Fibroblast of pulmonary artery (primary cell): ENCODE measurements at places on chromosomes 7 and 10.

DNA sequence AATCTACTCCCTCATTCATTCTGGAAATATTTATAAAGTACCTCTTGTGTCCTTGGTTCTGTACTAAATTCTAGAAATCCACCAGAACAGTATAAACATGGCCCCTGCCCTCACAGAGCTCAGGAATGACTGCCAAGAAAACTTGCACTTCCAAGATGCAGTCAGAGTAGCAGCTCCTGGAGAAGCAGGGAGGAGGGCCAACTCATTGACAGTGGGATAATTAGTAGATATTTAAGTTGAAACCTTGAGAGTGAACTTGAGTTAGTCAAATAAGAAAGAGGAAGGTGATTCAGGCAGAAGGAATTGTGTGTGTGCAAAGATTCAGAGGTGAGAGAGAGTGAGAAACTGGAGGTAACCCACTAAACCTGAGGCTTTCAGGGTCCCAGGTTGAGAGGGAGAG lies 182.2 kb upstream of the INHBA start:
- DNase-seq, result peak; percentile 31

DNA sequence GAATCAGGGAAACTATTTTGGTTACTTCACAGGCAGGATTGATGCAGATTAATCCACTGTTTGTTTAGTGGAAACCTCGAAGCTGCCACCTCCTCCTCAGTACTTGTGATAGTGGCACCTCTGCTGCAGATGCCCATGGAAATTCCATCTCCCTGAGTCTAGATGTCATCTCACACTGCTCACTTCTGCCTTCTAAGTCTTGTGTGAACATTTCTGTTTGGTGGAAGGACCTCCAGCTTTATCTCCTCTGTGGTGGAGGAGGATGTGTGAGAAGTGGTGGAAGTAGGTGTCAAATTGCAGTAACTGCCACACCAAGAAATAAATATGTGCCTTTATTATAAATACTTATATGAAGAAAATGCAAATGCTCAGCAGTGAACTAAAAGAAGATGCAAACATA lies 25.8 kb upstream of the GPR141 start:
- DNase-seq, result no peak

- DNase-seq, result no peak
Observed at GRCh38 chr10:88066319-88066718, 202.9 kb downstream of the PTEN start.

DNA sequence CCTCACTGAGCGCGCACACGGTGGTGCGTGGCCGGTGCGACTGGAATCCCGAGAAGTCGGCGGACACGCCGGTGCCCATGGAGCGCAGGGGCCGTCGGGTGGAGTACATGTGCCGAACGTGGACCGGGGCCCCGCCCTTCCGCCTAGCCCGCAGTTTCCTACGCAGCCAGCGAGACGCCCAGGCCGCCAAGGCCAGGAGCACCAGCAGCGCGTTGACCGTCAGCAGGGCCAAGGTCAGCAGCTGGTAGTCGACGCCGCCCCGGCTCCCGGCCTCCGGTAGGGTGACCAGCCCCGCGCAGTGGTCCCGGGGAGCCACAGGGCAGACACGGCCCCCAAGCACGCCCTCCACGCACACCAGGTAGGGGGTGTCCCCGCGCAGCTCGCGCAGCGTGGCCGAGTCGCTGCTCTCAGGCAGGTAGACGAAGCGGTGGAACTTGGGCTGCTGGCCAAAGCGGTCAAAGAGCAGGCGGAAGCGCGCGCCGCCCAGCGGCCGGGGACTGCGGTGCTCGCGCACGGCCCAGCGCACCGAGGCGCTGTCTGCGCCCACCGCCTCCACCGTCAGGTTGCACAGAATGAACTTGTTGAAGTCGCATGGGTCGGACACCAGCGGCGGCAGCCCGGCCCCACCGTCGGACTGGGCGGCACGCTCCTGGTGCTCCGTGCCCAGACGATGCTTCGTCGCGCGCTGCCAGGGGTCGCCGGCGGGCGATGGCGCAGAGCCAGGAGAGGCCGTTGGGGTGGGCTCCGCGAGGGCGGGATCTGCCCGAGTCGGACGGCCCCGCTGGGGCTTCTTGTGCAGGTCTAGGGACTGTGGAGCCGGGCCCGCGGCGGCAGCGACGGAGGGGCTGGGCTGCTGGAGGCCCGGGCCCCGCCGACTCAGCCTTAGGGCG lies 2.2 kb downstream of the TRIL start:
- DNase-seq, result peak; percentile 57

- DNase-seq, result no peak
Observed at GRCh38 chr7:924541-925231, 29.8 kb downstream of the ADAP1 start.

DNA sequence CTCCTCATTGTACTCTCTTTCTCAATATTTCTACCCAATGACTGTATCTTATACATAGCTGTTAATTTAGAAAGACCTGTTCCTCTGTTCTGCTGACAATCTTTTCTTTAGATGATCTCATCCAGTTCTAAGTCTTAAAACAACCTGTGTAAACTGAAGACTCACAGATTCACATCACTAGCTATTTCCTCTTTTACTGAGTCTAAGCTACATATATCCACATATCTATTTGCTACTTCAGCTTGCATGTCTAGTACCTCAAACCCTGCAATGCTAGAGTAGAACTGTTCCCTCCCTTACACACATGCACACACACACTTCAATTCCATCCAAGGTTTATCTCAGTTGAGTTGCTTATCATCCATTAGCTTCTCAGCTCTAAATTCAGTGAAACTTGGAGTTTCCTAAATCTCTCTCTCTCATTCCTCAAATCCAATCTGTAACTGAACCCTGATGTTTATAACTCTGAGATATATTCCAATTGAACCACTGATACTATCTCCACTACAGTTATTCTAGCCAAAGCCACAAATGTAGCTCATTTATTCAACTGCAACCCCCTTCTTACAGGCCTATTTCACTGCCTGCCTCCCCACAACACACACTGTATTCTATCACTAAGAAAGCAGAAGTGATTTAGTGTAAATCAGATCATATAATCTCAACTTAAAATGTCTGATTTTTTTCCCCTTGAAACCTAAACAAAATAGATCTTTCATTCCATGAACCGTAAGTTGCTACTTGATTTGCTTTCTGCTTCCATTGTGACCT lies 1036.8 kb upstream of the POT1 start:
- no peak for DNase-seq

DNA sequence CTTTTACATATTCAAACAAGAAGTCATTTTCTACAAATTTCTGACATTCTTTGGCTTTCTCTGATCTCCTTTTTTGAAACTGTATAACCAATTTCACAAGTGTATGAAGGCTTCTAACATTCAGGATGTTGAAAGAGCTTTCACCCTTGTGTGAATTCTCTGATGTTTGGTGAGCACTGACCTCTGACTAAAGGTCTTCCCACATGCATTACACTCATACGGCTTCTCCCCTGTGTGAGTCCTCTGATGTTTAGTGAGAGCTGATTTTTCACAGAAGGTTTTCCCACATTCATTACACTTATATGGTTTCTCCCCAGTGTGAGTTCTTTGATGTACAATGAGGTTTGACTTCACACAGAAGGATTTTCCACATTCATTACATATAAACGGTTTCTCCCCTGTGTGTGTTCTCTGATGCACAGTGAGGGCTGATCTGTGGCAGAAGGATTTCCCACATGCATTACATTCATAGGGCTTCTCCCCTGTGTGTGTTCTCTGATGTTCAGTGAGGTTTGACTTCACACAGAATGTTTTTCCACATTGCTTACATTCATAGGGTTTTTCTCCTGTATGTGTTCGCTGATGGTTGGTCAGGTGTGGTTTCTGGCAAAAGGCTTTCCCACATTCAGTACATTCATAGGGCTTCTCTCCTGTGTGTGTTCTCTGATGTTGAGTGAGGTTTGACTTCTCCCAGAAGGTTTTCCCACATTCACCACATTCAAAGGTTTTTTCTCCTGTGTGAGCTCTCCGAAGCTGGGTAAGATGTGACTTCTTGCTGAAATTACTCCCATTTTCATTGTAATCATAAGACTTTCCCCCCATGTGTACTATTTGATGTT lies 25.7 kb downstream of the ZNF248 start:
- no peak for DNase-seq

DNA sequence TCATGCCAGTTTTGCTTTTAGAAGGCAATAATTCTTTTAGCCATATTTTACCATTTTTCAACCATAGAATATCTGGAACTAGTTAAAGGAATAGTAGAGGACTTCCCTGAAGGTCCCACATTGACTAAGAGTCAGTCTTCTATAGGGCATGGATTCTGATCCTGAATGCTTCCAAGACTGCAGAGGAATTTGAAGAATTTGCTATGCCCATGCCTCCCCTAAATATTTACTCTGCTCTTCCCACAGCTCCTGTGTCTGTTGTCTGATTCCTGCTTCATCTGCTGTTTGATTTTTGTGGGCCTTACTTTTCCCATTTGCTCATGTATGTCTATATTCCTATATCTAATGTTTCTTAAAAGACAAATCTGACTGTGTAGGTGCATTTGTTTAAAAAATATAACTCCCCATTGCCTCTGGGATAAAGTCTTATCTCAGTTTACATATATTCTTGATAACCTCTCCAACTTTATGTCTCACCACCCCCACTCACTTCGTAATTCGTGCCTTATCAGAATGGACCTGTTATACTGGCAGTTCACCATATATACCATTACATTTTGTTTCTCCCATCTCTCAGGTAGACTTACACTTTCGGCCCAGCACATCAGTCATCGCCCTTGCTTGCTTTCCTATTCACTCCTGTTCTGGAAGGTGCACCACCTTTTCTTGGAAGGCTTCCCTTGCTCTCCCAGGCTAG lies 33.9 kb downstream of the LRRC4 start:
- peak; percentile 16 for DNase-seq

DNA sequence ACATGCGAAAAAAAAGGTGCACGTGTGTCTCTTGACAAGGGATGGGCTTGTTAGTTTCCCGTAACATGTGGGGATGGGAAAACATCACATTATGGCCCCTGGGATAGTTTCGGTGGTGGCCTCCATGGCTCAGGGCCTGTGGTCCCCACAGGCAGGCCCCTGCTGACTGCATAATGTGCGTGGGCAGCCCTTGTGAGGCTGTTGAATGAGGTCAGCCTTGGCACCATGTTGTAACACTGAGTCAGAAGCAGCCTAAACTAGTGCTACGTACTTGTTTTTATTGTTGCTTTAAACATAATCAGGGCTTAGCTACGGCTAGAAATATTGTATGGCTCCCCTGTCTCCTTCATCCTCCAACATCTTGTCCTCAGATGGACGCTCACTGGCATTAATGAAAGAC lies 80.6 kb downstream of the BEND7 start:
- peak; percentile 52 for DNase-seq

- DNase-seq, result no peak
Observed at GRCh38 chr7:23121165-23121564, 15.6 kb downstream of the KLHL7 start.

- DNase-seq, result no peak
Observed at GRCh38 chr10:93259126-93259525, 185.4 kb downstream of the CYP26A1 start.

GRCh38 chr7:130242198-130243014 lies 24.3 kb upstream of the CPA2 start:
- DNase-seq, result peak; percentile 65

GRCh38 chr10:6916601-6917000 lies 336.5 kb upstream of the PRKCQ start:
- DNase-seq, result no peak

- no peak for DNase-seq
Observed at GRCh38 chr10:43863270-43863669, 214.6 kb upstream of the ZNF32 start.

- DNase-seq, result peak; percentile 67
Observed at GRCh38 chr7:151940048-151940811, 16.0 kb upstream of the GALNTL5 start.

DNA sequence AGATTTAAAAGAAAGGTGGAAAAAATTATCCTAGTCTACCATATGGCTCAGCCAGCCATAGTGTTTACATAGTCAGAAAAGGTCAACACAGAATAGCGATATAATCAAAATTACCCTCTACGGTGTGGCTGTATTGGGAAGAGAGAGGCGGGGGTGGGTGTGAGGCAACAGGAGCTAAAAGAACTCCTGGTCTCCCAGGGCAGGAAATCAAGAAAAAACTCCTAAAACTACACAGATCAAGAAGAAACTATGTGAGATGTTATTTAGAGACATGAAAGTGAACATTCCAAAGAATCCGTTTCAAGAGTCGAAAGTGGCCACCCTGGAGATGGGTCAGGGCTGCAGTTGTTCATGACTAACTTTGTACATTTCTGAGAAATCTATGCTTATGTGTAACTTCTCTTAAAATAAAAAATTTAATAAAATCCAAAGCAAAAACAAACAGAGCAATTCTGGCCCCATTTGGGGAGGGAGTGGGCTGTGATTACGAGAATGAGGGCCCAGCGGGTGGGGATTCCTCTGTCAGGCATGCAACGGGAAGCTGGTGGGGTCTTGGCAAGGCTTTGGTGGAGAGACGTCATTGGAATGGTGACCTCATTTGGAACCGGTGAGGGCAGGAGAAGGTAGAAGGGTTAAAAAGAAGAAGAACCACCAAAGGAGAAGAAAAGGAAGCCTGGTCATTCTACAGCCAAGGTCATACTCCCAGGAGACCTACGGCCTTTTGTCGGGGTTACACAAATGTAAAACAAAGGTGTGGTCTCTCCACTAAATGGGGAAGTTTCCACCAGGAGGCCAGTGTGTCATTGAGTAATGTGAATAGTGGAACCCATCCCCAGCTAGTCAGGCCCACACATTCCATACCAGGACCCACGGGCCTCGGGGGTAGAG lies 71.2 kb upstream of the DUSP5 start:
- DNase-seq, result peak; percentile 77

DNA sequence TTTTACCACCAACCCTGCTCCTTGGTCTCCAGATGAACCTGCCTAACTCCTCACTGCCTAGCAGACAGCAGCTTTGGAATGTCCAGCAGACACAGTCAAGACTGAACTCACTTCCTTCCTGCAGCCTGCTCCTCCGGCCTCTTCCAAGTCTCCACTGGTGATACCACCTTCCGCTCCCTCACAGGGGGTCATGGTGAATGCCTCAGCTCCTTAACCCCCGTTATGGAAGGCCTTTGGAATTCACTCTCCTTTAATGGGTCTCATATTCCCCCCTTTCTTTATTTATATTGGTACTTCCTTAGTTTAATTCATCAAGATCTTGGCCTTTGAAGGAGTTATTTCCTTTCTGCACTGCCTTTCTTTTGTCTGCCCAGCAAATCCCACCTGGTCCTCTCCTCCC lies 44.9 kb upstream of the ZNF32 start:
- DNase-seq, result peak; percentile 86

DNA sequence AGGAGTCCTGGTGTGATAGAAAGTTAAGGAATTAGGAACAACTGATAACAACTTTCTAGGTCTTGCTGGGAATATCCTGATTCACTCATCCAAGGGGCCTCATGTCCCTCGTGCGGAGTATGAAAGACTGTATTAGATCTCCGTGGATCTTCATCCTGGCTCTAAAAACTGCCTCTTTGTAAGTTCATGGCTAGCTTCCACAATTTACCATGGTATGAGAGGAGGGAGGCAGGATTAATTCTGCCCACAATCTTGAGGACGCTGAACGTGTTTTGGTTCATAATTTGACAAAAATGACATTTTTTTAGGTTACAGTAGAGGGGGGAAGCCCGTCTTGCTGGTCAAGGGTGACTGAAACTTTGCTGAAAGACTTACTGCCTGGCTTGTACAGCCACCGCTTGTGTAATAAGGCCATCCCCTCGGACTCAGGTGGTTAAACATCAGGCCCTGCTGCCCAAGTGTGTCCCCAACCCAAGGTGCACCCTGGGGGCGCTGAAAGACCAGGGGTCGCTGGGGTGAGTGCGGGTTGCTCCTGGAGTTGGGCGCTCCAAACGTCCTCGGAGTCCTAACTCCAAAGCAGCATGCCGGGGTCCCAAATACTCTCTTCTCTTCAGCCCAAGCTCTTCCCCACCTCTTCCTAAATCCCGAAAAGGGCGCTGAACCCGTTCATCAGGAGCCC lies 733 bp downstream of the HIBADH start:
- peak; percentile 20 for DNase-seq
